Activated B cell treated with CpG ODN at 0.5 μM for 24 hours (primary cell): ENCODE measurements at places on chromosomes 2 and 18.

- no peaks in the 10 kb centered on the region for H3K27me3 ChIP-seq
- DNase-seq = no peak
- H3K4me1 ChIP-seq = no peaks in the 10 kb centered on the region
- H3K27ac ChIP-seq = no peak overlapping the region
- H3K36me3 ChIP-seq = no peaks in the 10 kb centered on the region
Measured at GRCh38 chr2:48940606-48941005, 185.1 kb upstream of the LHCGR start.

DNA sequence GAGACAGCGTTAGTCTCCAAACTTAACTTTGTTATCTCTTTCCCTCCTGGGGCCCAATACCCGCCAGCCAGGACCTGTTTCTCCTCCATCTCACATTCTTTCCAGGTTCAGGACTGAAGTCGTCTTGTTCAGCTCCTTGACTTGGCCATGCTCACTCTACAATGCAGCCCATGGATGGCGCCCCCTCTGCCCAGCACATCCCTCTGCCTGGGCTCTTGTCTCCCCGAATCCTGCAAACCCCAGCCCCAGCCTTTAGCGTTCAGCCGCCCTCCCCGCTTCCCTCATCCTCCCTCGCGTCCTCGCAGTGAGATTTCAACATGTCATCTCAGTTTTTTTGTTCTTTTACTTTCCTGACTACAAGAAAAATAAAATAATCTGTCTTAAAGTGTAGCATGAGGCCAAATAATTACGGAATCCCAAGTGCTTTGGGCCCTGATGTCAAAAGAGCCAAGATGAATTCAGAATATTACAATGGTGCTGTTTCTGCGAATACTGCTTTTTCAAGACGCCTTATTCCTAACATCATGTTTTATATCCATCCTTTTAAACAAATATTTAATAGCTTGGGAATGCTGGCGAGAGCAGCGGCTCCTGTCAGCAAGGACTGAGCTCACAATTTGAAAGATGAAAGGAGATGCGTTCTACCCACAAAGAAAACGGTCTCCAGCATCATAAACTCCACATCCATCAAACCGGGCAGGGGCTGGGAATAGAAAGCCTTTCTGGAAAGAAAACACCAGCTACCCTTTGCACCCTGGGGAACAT is 1.0 kb downstream of the FAM178B start:
- peaks cover 4% of the 10 kb centered on the region for H3K4me1 ChIP-seq
- no peak overlapping the region for H3K27ac ChIP-seq
- H3K4me3 ChIP-seq = no peak overlapping the region
- no peaks in the 10 kb centered on the region for H3K36me3 ChIP-seq

DNA sequence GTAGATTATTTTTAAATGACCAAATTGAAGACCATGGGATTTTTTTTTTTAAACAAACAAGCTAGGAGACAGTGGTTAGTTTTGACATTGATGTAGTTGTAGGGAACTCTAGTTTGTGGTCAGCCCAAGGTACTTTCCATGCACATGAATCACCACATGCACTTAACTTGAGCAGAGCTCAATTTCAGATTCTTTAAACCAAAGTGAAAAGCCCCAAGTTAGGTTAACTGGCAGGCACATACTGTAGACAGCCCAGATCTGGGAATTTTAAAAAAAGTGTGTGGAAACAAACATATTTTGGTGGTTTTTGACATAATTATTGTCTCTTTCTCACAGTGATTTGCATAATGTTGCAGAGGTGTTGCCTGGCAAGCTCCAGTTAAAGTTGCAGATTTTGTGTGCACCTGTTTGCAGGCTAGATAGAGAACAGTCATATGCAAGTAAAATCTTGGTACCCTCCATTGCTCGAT is 88.4 kb downstream of the BCL2L11 start:
- peak overlapping the region; percentile 80 for H3K27ac ChIP-seq
- H3K4me3 ChIP-seq = peak overlapping the region; percentile 35
- peaks cover 3% of the 10 kb centered on the region for H3K36me3 ChIP-seq
- peaks cover 37% of the 10 kb centered on the region for H3K4me1 ChIP-seq
- no peaks in the 10 kb centered on the region for H3K27me3 ChIP-seq

GRCh38 chr2:176415937-176416499 is 146.8 kb downstream of the MTX2 start:
- H3K36me3 ChIP-seq = no peaks in the 10 kb centered on the region
- peaks cover 11% of the 10 kb centered on the region for H3K27me3 ChIP-seq
- no peaks in the 10 kb centered on the region for H3K4me1 ChIP-seq
- no peak overlapping the region for H3K4me3 ChIP-seq
- H3K27ac ChIP-seq = no peak overlapping the region
- DNase-seq = no peak

GRCh38 chr18:52569492-52569891 is 229.5 kb downstream of the DCC start:
- no peak overlapping the region for H3K27ac ChIP-seq
- H3K4me3 ChIP-seq = no peak overlapping the region
- no peaks in the 10 kb centered on the region for H3K36me3 ChIP-seq
- no peaks in the 10 kb centered on the region for H3K4me1 ChIP-seq
- no peak for DNase-seq

DNA sequence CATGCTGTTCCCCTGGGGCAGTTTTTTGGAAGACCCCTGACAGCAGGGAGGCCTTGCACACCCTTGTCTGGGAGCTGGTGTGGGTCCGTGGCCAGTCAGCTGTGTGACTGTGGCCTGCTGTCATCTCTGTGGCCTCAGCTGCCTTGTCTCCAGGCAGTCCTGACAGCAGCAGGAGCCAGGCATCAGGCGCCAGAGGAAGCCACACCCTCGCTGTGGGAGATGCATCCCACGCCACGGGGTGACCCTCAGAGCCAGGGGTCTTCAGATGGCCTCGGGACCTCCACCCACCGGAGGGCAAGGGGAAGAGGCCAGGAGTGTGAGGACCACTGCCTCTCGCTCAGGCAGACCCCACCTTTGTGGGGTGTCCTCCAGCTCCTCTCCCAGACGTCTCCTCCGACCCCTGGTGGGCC is 5.0 kb downstream of the BOK start:
- H3K4me1 ChIP-seq = peaks cover 3% of the 10 kb centered on the region
- no peak overlapping the region for H3K27ac ChIP-seq
- no peaks in the 10 kb centered on the region for H3K36me3 ChIP-seq
- peaks cover 12% of the 10 kb centered on the region for H3K27me3 ChIP-seq

- H3K27ac ChIP-seq = no peak overlapping the region
- peaks cover 18% of the 10 kb centered on the region for H3K4me1 ChIP-seq
- H3K36me3 ChIP-seq = no peaks in the 10 kb centered on the region
- no peak for DNase-seq
- no peaks in the 10 kb centered on the region for H3K27me3 ChIP-seq
Measured at GRCh38 chr2:181197140-181197760, 216.8 kb downstream of the UBE2E3 start.

DNA sequence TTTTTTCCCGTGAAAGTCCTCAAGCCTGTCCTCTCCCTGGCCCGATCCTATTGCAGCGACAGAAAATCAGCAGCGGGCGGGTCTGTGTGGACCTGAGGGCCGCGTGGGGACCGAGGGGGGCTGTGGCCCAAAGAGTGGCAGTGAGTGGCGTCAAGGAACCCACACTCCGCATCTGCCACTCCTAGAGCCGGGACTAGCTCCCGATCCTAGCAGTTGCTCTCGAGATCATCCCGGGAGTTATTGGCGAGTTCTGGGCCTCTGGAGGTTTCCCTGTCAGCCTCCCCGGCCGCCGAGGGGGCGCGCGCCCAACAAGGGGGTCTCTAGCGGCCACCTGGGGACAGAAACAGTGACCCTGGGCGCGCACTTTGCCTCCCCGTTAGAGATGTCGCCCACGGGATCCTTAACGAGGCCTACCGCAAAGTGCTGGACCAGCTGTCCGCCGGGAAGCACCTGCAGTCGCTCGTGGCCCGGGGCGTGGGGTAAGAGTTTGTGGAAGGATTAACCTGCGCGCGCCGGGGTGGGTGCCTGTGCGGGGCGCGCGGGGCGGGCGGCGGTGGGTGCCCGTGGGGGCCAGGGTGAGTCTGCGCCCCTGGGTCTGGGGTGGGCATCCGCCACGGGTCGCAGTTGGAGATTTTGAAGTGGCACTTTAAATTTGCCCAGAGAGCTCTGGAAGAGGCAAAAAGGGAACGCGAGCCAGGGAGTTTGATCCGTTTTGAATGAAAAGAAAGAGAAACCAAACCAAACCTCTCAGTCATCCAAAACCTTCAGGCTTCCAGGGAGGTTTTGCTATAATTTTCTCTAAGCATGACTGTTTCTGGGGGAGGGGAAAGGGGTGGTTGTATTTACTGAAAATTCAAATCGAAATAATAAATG is 3.5 kb downstream of the ADCYAP1 start:
- H3K4me1 ChIP-seq = peaks cover 6% of the 10 kb centered on the region
- no peaks in the 10 kb centered on the region for H3K36me3 ChIP-seq
- H3K27me3 ChIP-seq = peaks cover 55% of the 10 kb centered on the region
- no peak overlapping the region for H3K27ac ChIP-seq
- no peak overlapping the region for H3K4me3 ChIP-seq
- DNase-seq = no peak

DNA sequence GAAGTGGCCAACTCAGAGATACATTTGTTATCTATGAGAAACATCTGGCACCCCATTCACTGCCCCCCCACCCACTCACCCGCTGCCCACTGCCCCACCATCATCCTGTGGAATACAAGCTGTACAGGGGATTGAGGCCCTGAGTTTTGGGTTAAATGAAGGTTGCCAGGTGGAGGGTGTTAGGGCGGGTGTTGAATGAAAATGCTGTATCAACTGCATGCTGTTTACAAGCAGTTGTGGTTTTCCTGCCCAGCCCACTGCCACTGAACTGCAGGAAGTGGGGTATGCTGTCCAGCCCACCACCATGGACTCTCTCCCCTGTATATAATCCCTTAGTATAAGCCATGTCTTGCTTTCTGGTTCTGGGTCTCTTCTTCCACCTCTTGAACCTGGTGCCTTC is 481.9 kb downstream of the METTL4 start:
- no peaks in the 10 kb centered on the region for H3K4me1 ChIP-seq
- no peak for DNase-seq
- no peaks in the 10 kb centered on the region for H3K36me3 ChIP-seq
- H3K4me3 ChIP-seq = no peak overlapping the region

DNA sequence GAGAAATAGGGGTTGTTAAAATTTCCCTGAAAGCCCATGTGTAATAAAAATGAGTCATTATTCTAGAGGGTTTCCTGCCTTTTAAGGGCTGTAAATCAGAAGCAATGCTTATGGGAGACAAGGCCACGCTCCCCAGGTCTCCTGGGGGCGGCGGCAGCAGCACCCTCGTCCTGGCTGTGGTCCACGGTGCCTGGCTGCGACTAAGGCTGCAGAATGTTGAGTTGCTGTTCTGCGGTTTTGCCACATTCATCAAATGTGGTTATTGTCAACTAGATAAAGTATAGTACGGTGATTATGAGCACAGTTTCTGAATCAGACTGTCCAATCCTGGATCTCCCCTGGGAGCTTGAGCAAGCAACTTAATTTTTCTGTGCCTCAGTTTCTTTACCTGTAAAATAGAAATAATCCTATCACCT is 11.9 kb upstream of the AGFG1 start:
- peak; percentile 53 for DNase-seq
- H3K4me1 ChIP-seq = peaks cover 76% of the 10 kb centered on the region
- H3K27me3 ChIP-seq = no peaks in the 10 kb centered on the region
- H3K27ac ChIP-seq = peak overlapping the region; percentile 79
- no peaks in the 10 kb centered on the region for H3K36me3 ChIP-seq
- H3K4me3 ChIP-seq = peak overlapping the region; percentile 63

GRCh38 chr2:169867579-169867978 is 40.3 kb downstream of the UBR3 start:
- no peaks in the 10 kb centered on the region for H3K27me3 ChIP-seq
- H3K4me1 ChIP-seq = peaks cover 13% of the 10 kb centered on the region
- DNase-seq = no peak
- H3K4me3 ChIP-seq = no peak overlapping the region
- no peak overlapping the region for H3K27ac ChIP-seq
- H3K36me3 ChIP-seq = no peaks in the 10 kb centered on the region

GRCh38 chr2:72837171-72837570 is 11.3 kb upstream of the EXOC6B start:
- no peak overlapping the region for H3K27ac ChIP-seq
- no peak overlapping the region for H3K4me3 ChIP-seq
- no peak for DNase-seq
- H3K27me3 ChIP-seq = peaks cover 20% of the 10 kb centered on the region
- H3K4me1 ChIP-seq = no peaks in the 10 kb centered on the region

DNA sequence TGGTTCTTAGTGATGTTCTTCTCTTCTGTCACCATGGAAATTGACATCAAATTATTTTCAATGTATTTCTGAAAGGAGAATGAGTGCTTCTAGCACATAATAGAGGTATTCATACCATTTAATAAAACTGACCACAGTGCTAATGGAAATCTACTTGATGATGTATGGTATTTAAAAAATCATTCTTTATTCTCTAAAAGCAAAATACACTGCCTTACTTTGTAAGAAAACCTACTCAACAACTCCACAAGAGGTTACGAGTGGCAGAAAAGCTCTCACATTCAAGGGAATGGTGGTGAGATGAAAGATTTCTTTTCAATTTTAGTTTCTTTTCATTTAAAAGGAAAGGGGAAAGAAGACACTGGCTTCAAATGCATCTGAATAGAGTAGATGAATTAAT is 382.3 kb upstream of the CHST9 start:
- no peaks in the 10 kb centered on the region for H3K27me3 ChIP-seq
- H3K4me1 ChIP-seq = no peaks in the 10 kb centered on the region
- no peak overlapping the region for H3K27ac ChIP-seq
- no peaks in the 10 kb centered on the region for H3K36me3 ChIP-seq
- H3K4me3 ChIP-seq = no peak overlapping the region

- H3K4me1 ChIP-seq = no peaks in the 10 kb centered on the region
- H3K4me3 ChIP-seq = no peak overlapping the region
- H3K27ac ChIP-seq = no peak overlapping the region
- H3K27me3 ChIP-seq = no peaks in the 10 kb centered on the region
Measured at GRCh38 chr2:40470822-40471813, 19.2 kb upstream of the SLC8A1 start.

- peak; percentile 31 for DNase-seq
- no peak overlapping the region for H3K4me3 ChIP-seq
- no peaks in the 10 kb centered on the region for H3K27me3 ChIP-seq
- H3K27ac ChIP-seq = peak overlapping the region; percentile 46
- H3K36me3 ChIP-seq = peaks cover under 1% of the 10 kb centered on the region
Measured at GRCh38 chr2:179020156-179020750, 29.7 kb downstream of the CCDC141 start.

DNA sequence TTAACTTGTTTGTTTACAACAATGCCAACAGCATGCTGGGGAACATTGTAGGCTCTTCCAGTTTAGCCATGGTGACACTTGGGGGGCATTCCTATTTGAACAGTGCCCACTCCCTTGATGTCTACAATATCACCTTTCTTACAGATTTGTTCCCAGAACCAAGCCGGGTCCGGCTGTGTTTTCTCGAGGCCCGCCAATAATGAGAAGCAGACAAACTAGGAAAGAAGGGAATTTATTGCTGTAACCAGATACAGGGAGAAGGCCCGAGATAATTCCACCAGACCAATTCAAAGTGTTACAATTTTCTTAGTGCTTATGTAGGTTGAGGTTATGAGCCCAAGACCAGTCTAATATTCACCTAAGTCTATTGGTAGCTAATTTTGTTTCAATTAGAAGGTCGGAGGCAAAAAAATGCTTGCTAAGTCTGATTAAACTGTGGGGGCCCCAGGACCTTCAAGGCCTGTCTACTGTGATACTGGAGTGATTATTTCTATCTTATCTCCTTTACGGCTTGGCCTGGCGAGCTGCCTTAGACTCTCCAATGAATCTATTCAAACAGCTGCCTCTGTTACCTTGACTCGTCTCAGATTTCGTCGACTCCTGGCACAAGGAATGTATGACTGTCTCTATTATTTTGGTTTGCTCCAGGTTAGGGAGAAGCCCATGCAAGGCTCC is 59.1 kb upstream of the PSME4 start:
- DNase-seq = no peak
- H3K27me3 ChIP-seq = no peaks in the 10 kb centered on the region
- H3K4me1 ChIP-seq = no peaks in the 10 kb centered on the region
- H3K27ac ChIP-seq = no peak overlapping the region
- H3K36me3 ChIP-seq = peaks cover 10% of the 10 kb centered on the region
